ENCODE measurements at places on chromosomes 16 and 17.

- no peak for DNase-seq
These were observed 40.6 kb upstream of the CDH5 start for GRCh38 chr16:66325717-66326376.

GRCh38 chr16:83727018-83727417 is 80.8 kb upstream of the HSBP1 start:
- DNase-seq: no peak

DNA sequence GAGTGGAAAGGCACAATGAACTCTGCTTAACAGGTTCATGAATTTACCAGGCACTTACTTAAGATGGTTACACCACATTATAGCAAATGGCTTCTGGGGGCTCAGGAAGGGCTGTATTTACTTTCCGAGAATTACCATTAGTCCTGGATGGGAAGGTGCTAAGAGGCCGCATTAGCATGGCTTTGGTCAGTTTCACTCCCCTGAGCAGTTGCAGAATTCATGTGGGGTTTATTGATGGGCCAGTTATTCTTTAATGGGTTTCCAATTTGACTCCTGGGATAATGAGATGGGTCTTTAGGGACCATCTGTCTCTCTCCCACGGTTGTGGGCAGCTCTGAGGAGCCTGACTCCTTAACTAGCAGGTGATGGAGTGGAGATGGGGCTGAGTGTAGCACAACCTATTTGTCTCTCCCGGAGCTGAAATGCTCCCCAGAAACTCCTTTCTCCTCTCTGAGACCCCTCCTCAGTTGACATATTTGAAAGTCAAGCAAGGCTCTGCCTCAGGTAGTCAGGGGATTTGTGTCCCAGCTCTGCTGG is 652.5 kb downstream of the HS3ST4 start:
- DNase-seq: no peak

DNA sequence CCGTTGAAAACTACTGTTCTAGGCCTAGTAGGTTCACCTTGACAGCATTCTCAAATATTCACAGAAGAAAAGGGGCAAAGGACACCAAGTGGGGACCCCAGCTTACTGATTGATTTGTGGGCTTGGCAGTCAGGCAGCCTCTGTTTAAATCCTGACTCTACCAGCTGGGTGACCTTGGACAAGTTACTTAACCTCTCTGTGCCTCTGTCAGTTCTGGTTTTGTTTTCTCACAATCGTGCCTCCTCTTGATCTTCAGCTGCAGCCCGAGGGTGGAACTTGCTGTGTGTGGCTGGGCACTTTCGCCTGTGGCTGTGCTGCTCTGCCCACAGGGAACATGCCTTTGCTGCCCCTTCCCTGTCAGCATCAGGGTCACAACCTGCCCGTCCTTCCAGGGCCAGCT is 17.8 kb downstream of the RAP1GAP2 start:
- no peak for DNase-seq

DNA sequence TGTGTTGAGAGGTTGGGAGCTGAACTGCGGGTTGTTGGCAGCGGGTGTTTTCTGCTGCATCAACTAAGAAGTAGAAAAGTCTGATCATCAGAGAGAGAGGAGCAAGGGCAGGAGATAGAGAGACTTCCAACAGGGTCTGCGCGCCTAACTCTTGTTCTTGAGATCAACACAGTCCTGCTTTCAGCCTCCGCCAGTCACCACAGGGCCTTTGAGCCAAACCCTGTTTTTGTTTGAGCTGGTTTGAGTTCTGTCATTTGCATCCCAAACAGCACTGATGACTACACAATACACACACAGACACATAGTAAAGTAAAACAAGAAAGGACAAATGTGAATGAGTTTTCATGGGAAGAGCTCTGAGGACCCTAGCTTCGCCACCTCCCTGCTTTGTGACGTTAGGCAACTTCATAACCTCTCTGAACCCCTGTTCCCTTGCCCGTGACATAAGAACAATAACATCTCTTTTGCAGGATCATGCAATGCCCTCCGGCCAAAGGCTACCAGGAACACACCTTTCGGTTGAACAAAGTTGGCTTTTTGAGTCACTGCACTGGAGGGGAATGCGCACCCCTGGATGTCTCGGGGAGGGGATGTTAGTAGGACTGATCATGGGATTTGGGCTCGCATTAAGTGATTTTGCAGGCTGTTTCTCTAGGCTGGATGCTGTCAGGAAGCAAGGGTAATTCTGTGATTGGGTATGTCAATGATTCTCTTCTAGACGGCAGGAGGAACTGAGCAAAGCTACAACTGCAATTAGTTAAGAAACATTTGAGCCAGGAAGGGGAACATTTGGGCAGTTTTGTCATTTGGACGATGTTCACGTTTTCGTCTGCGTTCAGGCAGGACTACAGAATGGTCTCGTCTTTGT is 92.3 kb downstream of the C16orf78 start:
- no peak for DNase-seq

Data from substantia nigra (tissue), 51 donors.